ENCODE measurements at places on chromosomes 2 and 18.

DNA sequence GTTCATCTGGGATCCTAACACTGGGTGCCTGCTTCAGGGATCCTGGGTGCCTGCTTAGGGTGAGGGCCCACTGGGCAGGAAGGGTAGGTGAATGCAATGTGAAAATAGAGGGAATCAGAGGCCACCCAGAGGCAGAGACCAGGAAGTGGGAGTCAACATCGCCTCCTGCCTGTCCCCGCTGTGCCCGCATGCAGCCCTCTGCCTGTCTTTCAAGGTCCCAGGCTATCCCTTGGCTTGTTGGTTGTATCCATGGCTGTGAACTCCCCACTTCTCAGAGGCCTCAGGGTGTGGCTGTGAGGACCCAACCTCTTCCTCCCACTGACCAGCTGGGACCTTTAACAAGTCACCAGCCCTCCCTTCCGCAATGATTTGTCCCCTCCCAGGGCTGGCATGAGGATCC lies 26.5 kb downstream of the PSD4 start:
- DNase-seq, result no peak

- DNase-seq, result no peak
Measured at GRCh38 chr2:63663013-63663864, 74.5 kb downstream of the MDH1 start.

- DNase-seq, result no peak
Measured at GRCh38 chr2:193357508-193357907, 1162.8 kb upstream of the TMEFF2 start.

- no peak for DNase-seq
Measured at GRCh38 chr2:188884517-188884916, 89.7 kb upstream of the COL3A1 start.

GRCh38 chr2:110105608-110106467 lies 9.8 kb downstream of the MALL start:
- DNase-seq, result no peak

DNA sequence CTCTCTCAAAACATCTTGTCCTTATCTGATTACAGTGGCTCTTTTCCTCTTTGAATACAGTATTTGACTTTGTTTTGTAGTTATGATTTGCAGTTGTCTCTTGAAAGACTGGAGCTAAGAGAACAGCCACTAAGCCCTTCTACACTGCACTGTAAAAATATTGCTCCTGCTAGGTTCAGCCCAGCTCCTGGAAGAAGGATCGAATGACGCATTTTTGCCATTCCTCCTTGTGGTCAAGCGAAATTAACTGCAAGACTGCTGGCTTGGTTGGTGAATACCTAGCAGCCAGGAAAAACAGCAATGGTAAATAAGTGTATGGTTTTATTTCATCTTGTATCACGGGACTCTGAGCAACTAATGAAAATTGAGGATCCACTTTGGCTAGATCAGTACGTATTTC lies 407.8 kb upstream of the CDH2 start:
- no peak for DNase-seq

GRCh38 chr2:30753630-30754029 lies 53.6 kb downstream of the CAPN13 start:
- DNase-seq, result no peak

DNA sequence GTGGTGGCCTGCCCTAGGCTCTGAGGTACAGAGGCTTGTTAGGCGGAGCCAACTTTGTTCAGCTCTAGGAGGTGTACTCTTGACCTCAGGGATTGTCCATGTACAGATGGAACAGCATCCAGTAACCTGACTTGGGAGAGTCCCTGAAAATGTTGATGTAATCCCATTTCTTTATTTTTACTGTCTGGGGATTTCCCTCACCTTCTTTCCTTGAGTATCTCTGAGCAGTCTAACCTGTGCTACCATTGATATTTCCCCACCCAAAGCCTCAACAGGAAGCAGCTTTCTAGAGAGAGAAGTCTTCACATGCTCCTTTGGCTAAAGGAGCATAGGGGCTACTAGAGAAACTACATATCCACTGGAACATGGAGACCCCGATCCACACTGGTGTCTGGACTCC lies 10.4 kb downstream of the IL36A start:
- DNase-seq, result no peak

Measured in activated T-helper 1 cell treated with anti-CD3 and anti-CD28 coated beads, Interleukin-2, amount 50 U/mL, for 16 hours (primary cell).